ENCODE measurements at places on chromosomes 2 and 18.

DNA sequence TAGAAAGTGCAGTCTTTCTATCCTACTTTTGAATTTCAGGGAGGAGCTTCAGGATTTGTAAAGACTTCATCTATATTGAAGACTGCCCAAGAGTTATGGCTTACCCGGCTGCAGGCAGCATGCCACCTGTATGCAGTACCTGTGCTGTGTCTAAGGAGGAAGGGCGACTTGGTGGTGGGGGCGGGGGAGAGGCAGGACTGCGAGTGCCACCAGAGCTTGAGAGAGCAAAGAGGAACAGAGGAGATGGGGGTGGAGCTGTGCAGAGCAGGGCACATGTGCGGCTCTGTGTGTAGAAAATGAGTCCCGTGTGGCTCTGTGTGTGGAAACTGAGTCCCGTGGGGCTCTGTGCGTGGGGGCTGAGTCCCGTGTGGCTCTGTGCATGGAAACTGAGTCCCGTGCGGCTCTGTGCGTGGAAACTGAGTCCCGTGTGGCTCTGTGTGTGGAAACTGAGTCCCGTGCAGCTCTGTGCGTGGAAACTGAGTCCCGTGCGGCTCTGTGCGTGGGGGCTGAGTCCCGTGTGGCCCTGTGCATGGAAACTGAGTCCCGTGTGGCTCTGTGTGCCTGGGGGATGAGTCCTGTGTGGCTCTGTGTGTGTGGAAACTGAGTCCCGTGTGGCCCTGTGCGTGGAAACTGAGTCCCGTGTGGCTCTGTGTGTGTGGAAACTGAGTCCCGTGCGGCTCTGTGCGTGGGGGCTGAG, 43.2 kb downstream of the LDLRAD4 start:
- no peak for DNase-seq

DNA sequence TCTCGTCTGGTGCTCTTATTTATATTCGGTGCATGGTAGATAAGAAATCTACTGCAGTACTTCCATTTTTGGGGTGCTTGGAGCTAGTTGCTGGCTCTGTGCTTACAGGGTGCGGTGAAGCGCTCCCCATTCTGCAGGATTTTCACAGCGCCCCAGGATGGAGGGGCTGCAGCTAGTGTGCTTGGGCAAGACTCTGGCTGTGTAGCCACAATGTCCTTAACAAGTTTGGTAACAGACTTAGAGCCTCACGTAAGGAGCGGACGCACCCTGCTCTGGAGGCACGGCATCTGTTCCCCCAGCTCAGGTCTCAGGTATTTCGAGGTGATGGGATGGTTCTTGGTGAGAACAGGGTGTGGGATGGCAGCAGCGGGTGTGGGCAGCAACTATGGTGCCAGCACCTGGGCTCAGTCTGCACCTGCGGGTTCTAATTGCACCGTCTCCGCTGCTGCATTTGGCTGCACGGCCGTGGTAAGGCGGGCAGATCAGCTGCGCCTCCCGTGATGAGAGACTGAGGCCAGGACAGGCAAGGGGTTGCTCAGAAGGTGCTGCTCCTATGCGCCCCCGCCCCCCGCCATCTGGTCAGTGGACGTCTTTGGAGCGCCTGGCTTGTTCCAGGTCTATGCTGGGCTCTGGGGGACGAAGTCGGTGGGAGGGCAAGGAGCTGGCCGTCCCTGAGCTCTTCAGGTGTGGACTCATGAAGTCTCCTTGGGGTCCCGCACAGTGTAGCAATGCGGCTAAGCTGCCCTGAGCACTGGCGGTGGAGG, 20.1 kb upstream of the ALLC start:
- DNase-seq: no peak

DNA sequence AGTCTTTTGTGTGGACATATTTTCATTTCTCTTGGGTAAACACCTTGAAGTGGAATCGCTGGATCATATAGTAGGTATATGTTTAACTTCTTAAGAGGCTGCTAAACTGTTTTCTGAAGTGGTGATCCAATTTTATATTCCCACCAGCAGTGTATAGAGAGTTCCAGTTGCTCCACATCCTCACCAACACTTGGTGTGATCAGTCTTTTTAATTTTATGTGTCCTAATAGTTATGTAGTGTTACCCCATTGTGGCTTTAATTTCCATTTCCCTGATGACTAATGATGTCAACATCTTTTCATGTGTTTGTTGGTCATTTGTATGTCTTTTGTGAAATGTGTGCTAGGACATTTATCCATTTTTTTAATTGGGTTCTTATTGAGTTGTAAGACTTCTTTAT, 56.9 kb downstream of the DGKD start:
- no peak for DNase-seq

DNA sequence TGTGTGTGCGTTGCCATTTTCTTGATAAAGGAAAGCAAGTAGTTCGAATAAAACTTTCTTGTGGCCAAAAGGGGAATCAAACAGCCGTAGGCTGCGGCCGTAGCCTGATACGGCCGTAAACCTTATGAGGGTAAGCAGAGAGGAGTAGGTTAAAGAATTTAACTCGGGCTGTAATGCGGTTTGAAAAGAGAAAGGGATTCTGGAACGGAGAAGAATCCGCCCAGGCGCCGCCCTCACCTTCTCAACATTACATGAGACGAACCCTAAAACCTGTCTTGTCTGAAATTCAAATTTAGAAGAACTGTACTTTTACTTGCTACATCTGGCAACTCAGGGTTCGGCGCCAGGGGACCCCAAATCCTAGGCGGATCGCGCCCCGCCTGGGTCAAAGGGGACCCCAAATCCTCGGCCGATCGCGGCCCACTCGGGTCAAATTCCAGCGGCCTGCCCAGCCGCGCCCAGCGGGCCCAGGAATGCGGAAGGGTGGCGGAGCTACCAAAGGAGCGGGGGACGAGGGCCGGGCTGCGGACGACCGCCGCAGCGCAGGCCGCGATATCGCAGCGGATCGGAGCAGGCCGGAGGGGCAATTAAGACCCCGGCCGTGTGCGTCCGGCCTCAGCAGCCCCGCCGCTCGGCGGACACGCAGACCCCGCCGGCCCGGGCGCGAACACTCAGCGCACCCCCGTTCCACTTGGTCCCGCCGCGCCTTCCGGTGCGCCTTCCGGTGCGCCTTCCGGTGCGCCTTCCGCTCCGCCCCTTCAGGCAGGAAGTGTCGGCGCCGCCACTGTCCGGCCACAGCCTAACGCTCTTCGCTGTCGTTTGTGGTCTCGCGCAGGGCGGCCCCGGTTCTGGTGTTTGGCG, at the start of gene MYL12B:
MYL12B (plus strand) TSS at position 761 of the 861 bp plus-strand sequence. CDS start 10,766 bp downstream, outside the sequence.
- peak; percentile 67 for DNase-seq

- no peak for DNase-seq
These were observed 18.3 kb upstream of the CHCHD5 start for GRCh38 chr2:112566104-112566503.

DNA sequence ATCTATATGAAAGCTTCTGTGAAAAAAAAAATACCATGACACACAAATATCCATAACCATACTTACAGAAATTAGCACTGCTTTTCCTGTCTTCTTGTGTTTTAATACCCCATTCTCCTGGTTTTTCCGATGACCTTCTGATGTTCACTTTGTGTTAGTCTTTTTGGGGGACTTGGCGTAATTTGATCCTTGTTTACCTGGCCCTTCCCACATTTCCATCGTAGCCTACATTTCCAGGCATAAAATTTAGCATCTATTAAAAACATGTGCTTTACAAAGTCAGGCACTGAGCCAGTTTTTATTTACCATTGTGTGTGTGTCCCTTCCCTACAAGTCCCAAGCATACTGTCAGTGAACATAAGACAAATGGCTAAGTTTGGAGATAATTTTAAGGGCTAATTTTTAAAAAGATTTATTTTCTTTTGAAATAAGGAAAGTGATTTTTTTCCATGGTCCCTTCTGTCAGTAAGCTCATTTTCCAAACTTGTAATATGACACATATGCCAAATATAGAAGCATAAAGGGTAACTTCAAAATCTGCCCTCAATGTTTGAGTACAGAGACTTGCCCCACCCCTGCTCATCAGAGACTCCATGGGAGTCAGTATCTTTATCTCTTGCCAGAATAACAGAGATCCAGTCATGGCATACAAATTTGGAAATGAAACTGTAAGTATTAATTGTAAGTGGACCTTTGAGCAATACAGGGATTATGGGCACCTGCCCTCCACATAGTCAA, 27.3 kb downstream of the SESTD1 start:
- no peak for DNase-seq

- DNase-seq: no peak
These were observed 177.0 kb downstream of the CTIF start for GRCh38 chr18:48715711-48716361.

DNA sequence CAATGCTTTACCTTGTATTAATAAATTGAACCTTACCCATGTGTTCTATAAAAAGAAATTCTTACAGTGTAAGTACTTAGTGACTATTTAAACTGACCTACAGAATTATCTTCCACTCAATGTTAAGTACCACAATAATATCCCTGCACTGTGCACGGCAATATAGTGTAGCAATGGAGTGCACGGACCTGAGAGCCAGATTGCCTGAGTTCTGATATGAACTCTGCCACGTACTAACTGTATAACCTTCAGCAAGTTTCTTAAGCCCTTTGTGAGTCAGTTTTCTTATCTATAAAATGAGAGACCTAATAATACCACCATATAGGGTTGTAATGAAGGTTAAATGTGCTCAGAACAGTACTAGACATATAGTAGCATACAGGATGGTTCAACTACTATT, 66.2 kb downstream of the GPR39 start:
- no peak for DNase-seq

- no peak for DNase-seq
These were observed 74.3 kb upstream of the TNP1 start for GRCh38 chr2:216934151-216934550.

GRCh38 chr18:4352746-4353551, 102.2 kb downstream of the DLGAP1 start:
- DNase-seq: no peak

GRCh38 chr2:28488083-28488830, 7.6 kb upstream of the PLB1 start:
- no peak for DNase-seq

- no peak for DNase-seq
These were observed 95.7 kb downstream of the MEIS1 start for GRCh38 chr2:66530651-66531050.

GRCh38 chr2:7450833-7451190, 533.6 kb downstream of the RNF144A start:
- no peak for DNase-seq

DNA sequence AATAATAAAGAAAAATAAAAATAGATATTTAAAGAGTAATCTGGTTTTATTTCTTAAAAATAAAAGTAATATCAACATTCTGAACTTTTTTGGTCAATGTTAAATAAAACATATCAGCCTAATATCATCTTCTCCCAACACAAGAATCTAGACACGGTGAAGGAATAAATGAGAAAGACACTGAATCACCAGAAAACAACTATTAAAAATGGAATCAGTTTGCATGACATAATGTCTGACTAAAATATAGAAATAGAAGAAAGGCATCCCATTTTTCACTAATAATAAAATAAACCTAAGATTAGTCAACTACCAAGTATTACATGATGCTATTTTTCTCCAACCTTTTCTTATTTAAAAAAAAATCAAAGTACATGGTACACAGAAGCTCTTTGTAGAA, 30.8 kb upstream of the TNFAIP6 start:
- DNase-seq: no peak

DNA sequence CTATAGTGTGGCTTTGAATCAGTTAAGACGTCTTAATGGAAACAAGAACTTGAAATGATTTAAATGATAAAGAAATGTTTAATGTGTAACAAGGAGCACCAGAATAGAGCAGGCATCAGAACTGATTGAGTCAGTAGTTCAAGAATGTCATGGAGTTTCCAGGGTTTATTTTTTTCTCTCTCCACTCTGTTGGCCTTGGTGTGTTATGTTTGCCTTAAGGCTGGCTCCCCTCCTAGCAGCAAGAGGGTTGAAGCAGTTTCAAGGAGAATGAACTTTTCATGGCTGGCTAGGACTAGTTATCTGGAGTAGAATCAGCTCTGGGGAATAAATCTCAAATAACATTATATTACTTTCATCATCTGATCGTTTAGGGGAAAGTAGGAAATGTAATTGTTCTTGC, 13.4 kb upstream of the GLS start:
- no peak for DNase-seq

GRCh38 chr2:240464514-240465241, 29.2 kb downstream of the GPC1 start:
- no peak for DNase-seq

GRCh38 chr18:47163241-47163640, 12.9 kb downstream of the IER3IP1 start:
- DNase-seq: no peak

DNA sequence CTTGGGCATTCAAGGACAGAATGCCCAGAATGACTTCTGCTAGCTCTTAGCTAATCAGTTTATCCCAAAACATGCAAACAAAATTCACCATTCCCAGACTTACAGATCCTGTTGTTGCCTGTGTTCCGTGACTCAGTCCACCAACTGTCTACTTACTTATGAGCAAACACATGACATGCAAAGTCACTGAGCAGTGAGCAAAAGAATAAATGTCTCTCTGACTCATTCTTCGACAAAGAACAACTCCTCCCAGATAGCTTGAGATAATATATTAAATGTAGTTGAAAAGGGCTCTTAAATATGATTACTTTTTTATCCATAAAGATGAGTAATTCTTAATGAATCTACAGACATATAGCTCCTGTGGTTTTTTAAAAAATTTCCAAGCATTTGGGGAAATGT, 9.0 kb upstream of the CREG2 start:
- DNase-seq: no peak

GRCh38 chr2:102449370-102449974, 23.6 kb upstream of the SLC9A4 start:
- no peak for DNase-seq

DNA sequence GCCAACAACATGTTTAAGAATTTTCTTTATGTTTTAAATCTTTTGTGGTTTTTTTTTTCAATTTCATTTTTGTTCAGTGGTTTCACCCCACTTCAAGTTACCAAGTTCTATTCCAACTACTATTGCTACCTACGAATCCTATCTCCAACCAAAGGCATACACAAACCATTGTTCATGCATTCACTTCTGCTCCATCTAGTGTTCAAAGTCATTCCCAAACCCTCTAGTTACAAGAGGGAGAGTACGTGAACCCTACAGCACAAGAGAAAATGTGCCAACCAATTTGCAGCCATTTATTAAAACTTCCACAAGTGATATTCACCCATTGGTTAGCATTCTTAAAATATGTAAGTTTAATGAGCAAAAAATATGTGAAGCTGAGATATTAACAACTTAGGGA, 295.1 kb upstream of the KYNU start:
- peak; percentile 6 for DNase-seq

- no peak for DNase-seq
These were observed 21.1 kb upstream of the KCNG2 start for GRCh38 chr18:79776674-79777073.

DNA sequence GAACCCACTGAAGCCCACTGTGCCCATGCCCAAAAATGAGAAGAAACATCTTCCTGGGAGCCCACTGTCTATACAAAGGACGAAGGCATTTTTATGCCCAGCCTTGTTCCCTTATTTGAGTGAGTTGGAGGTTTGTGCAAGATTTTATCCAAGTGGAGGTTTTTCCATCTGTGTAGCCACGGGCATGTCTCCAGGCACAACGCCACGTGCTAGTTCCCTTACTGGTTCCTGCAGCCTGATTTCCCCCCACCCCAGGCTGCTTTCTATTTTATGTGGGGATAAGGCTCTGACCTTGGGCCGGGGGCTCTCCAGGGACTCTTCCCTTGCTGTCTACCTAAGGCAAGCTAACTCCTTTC, 22.2 kb upstream of the TXNL4A start:
- no peak for DNase-seq

GRCh38 chr2:213086571-213086970, 64.8 kb downstream of the IKZF2 start:
- DNase-seq: no peak

Data from SW 1271 (cell line).